ENCODE measurements at places on chromosomes 7 and 10. TPM values are rescaled to one million over a fixed set of nuclear protein-coding genes. Genes with fewer than 3 reads are reported as not detected.

The MKI67 gene
- 99.0 TPM for total RNA-seq

The NPY4R2 gene
- total RNA-seq: 0.13 TPM

The DBNL gene
- total RNA-seq: 52.8 TPM

The MSRB2 gene
- 18.0 TPM for total RNA-seq

The OR6B1 gene
- not detected for total RNA-seq

The FOXP2 gene
- not detected for total RNA-seq

Measured in H9 (cell line).